Activated CD8-positive, alpha-beta T cell treated with anti-CD3 and anti-CD28 coated beads, Interleukin-2, amount 10 ng/mL, durations not matched to agents 7 days and 5 days (primary cell): ENCODE measurements at places on chromosomes 4 and X. TPM values are rescaled to one million over a fixed set of nuclear protein-coding genes. Genes with fewer than 3 reads are reported as not detected.

- DNase-seq, result no peak
Observed at GRCh38 chr4:61805227-61805626, 605.1 kb downstream of the ADGRL3 start.

- DNase-seq, result no peak
Observed at GRCh38 chr4:4316150-4316495, 26.1 kb downstream of the ZBTB49 start.

- DNase-seq, result no peak
Observed at GRCh38 chrX:71955530-71956120, 45.0 kb downstream of the NHSL2 start.

DNA sequence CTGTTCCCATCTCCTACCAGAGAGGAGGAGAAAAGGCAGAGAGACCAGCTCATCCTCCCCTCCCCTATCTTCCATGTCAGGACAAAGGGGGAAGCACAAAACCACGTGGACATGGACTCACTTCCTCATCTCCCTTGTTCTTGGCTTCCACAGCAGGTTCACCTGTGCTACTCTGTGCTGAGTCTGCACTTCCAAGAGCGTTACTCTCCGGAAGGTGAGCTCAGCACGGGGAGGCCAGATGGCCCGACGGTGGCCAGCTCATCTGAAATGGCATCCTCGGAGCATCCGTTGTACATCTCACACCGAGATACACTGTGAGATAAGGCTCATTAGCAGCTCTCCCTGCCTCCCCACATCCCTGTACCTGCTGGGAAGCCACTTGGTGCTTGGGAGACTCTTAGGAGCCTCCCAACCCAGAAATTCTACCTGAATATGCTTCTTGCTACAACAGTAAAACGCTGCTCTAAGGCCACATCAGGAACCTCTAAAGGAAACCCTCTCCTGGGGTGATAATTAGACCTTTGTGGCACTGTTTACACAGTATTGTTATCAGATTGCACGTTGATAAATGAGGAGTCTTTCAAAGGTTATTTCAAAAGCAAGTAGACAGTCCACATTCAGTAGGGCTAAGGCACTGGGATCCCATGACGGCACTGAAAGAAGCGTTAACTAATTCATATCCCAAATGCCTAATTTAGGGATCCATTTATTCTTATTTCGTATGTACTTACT lies 19.4 kb downstream of the LGI2 start:
- no peak for DNase-seq

GRCh38 chrX:10006086-10006485 lies 38.9 kb downstream of the CLDN34 start:
- DNase-seq, result no peak

GRCh38 chr4:24471486-24472160 lies 112.7 kb downstream of the DHX15 start:
- DNase-seq, result no peak

- no peak for DNase-seq
Observed at GRCh38 chr4:176198316-176198903, 3.0 kb upstream of the SPATA4 start.

GRCh38 chr4:23718435-23718834 lies 171.4 kb downstream of the PPARGC1A start:
- DNase-seq, result no peak

- no peak for DNase-seq
Observed at GRCh38 chr4:71126719-71127118, 133.3 kb downstream of the DCK start.

GRCh38 chr4:138560448-138560847 lies 318.3 kb upstream of the SLC7A11 start:
- no peak for DNase-seq

- peak; percentile 40 for DNase-seq
Observed at GRCh38 chrX:19334945-19335626, 8.6 kb upstream of the PDHA1 start.

GRCh38 chr4:90979556-90979955 lies 852.4 kb downstream of the CCSER1 start:
- DNase-seq, result no peak

GRCh38 chr4:189267312-189267965 lies 673.2 kb upstream of the FRG1 start:
- no peak for DNase-seq

The HHIP gene
- total RNA-seq, result not detected

The GUCY1B1 gene
- total RNA-seq, result 0.26 TPM

The CRMP1 gene
- not detected for total RNA-seq

The BMP3 gene
- not detected for total RNA-seq

The GAGE12D gene
- not detected for total RNA-seq

The CXCL8 gene
- not detected for total RNA-seq

The DMRTC1 gene
- total RNA-seq, result not detected
